ENCODE measurements at places on chromosomes 2 and 18.

DNA sequence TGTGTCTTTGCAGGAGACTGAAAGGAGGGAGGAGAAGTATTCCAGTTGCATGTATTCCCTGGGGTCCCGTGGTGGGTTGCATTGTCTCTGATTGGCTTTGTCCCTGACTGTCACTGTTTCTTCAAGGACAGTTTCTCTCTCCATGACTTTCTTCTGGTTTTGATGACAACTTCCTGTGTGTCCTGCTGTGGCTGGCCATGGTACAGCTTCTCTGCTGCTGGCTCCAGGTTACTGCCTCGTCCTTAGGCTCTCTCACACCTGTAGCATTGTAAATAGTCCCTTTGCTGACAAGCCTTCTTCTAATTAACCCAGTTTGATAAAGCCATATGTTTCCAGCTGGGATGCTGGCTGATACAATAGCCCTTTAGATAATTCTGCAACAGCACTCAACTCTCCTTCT, 129.0 kb downstream of the LPIN1 start:
- no peak for DNase-seq

- no peak for DNase-seq
Observed at GRCh38 chr2:24635181-24635580, 144.1 kb downstream of the NCOA1 start.

- no peak for DNase-seq
Observed at GRCh38 chr2:219632760-219633105, 5.3 kb downstream of the SLC4A3 start.

GRCh38 chr2:60416221-60417008, 137.0 kb downstream of the BCL11A start:
- DNase-seq: no peak
